ENCODE measurements at places on chromosomes 12 and 14.

GRCh38 chr12:95197636-95198035, 19.6 kb downstream of the FGD6 start:
- no peak for DNase-seq

DNA sequence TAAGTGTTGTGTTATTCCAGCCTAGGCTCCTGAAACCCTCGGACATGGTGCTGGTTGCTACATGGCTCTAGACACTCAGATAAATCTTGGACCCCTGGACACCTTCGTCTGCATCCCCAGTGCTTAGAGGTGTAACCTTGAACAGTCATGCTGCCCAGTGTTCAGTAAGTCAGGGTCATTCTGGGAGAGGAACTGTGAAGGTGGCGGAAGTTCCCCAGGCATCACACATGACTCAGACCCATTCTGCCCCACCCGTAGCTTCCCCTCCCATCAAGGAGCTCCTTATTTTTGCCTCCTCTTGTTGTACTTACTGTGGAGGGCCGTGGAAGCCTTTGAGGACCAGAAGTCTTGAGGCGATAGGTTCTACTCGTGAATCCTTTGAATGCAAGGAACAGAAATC, 18.1 kb upstream of the SSPN start:
- DNase-seq: no peak

DNA sequence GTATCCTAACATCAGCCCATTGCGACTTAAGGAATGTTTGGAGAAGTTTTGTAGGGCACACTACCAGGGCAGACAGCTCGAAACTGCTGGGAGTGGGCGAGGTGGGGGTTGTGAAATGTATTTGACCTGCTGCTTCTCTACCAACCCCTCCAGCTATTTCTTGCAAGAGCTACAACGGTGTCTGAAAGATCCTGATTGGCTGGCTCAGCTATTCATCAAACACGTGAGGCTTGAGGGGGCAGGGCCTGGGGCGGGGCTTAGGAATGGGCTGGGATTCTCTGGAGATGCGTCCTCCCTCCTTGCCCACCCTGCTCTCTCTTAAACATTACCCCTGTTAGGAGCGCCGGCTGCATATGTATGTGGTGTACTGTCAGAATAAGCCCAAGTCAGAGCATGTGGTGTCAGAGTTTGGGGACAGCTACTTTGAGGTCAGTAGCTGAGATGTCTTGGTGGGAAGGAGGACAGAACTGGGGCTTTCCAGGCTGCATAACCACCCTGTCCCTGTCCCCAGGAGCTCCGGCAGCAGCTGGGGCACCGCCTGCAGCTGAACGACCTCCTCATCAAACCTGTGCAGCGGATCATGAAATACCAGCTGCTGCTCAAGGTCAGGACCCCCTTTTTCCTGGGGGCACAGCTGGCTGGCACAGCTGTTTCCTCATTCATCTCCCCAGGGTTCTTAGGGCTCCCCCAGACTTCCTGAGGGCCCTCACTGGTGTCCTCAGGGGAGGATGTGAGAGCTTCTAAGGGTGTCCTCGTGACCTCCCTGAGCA, 3.1 kb downstream of the ARHGEF25 start:
- no peak for DNase-seq

- DNase-seq: no peak
These were observed 402.1 kb downstream of the ZFP36L1 start for GRCh38 chr14:68390741-68391140.

GRCh38 chr12:46360908-46361666, 11.5 kb downstream of the SLC38A2 start:
- DNase-seq: no peak

DNA sequence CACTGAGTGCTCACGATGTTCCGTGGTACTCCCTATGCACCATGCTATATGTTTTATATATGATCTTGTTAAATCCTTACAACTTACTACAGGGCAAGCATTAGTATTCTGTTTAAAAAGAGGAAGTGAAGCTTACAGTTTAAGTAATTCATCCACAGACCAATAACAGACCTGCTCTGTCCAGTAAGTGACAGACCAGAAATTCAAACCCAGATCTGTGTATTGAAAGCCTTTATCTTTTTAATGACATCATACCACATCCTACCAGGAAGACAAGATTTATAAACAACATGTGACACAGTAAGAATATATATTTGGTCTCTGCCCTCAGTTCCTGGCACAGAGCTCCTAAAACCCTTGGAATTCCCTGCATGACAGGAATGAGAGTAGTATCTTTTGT, 206.5 kb downstream of the STXBP6 start:
- DNase-seq: no peak

DNA sequence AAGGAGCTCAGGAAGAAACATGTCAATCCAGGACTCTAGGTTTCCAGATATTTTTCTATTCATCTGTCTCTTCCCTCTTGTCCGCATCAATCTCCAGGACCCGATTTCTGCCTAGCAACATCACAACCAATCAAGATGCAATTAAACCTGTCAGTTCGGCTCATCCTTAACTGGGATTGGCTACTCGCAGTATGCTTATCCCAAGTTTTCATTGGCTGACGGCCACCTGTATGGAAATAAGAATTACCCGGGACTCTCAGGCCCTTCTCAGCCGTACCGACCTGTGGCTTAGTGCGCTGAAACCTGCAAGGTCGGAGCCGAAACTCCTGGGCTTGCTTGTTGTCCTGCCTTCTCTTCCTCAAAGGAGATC, 20.4 kb upstream of the ATP5MC2 start:
- DNase-seq: no peak
